ENCODE measurements at places on chromosomes 5 and 9.

DNA sequence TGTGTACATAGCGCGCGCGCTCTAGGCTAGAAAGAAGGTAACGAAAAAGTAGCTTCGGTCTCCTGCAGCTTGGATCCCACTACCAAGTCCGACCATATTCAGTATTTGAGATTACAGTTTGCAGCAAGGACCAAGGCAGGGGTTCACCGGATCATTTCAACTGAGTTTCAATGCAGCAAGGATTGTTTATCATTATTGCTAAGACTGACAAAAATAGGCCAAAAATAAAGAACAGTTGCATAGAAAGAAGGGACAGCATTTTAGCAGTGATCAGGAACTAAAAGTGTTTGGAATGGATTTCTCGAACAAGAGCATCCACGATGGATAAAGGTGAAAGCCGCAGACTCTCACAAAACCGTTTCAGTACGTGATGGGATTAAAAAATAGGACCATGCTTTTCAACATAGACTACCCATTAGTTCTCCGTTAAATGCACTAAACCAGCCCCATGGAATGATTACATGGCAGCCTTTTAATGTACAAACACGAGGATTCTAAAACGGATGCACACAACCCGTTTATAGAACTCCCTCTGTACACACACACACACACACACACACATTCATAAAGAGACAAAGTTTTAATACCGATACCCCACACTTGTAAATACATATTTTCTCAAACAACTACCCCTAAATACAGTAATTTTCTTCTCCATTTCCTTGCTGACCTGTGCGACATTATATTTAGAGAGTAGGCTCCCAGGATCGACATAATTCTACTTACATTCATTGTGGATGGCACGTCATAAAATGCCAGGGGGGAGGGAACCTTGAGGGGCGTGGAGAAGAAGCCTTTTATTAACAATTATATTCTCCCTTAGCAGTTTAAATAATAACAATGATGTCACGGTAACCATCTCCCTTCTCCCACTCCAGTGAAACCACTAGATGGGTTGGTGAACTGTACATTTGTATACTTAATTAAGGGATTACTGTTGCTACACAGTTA is 197.1 kb downstream of the MEF2C start:
- no peak for DNase-seq

DNA sequence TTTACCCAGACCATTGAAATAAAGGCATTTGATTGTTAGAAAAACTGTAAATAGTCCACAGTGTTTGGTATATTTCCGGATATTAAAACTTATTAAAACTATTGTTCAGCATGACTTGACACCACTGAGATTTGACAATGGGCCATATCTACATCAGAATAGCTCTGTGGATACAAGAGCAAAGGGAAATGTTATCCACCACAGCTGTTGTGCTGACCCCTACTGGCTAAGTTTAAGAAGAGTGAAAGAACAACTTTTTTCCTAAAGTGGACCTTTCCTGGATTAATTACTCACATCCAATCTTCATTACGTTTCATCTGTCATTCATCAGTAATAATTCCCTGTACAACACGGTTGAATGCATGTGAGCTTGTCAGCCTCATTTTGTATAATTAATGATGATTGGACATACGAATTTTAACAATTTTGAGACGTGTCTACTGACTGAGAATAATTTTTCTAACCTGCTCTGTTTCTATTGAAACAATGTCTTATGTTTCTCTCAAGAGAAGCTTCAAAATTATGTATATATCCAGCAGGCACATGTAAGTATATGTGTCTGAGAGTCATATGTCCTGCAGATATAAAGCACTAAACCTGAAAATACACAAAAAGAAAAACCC is 1952.6 kb downstream of the MAT2B start:
- DNase-seq: peak; percentile 21

GRCh38 chr5:31153521-31153920 is 40.0 kb upstream of the CDH6 start:
- DNase-seq: no peak

- DNase-seq: no peak
Measured at GRCh38 chr5:34854459-34855174, 15.7 kb downstream of the TTC23L start.

GRCh38 chr5:170743876-170744212 is 39.7 kb upstream of the GABRP start:
- no peak for DNase-seq

GRCh38 chr5:131198625-131199024 is 27.9 kb downstream of the LYRM7 start:
- DNase-seq: no peak

DNA sequence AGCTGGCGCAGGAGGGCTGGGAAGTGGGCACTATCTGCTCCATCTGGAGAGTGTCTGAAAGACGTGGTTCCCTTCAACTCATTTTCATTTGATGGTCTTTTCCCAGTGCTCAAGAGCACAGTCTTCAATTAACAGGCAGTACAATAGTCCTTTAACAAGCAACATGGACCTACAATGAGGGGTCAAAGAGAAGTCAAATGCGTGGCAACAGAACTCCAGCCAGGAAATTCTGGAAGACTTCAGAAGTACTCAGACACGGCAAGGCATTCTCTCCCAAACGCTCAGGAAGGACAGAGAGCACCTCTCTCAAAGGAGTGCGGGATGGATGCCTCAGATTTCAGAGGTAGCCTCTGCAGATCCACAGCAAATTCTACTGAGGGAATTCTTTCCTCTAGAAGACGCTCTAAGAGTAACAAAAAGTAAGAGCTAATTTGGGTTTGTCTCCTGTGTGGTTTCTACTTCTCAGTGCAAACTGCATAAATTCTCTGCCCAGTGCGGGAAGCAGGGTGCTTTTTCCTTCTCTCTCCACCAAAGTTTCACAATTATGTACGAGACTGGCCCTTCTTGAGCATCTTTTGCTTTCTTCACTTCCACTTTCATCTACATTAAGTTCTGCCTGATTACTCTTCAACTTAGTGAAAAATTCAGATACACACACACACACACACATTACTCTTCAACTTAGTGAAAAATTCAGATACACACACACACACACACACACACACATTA is 56.4 kb downstream of the LHFPL2 start:
- DNase-seq: no peak

GRCh38 chr5:7367780-7368179 is 28.2 kb upstream of the ADCY2 start:
- no peak for DNase-seq

DNA sequence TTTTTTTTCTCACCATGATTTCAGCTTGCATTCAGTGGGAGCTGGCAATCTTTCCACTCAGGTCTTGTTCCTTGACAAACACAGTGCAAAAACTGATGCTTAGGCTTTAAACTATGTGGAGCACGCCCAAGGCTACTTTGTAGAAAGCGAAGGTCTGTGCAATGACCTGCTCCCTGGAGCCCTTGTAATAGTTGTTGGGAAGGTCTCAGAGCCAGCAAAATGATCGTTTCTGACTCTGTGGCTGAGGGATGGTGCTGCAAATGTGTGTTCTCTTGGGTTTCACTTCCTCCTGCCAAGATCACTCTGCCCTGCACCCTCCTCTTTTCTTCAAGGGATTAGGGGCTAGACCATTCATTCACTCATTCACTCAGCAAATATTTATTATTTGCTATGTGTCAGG is 249.7 kb upstream of the MAP3K1 start:
- no peak for DNase-seq

DNA sequence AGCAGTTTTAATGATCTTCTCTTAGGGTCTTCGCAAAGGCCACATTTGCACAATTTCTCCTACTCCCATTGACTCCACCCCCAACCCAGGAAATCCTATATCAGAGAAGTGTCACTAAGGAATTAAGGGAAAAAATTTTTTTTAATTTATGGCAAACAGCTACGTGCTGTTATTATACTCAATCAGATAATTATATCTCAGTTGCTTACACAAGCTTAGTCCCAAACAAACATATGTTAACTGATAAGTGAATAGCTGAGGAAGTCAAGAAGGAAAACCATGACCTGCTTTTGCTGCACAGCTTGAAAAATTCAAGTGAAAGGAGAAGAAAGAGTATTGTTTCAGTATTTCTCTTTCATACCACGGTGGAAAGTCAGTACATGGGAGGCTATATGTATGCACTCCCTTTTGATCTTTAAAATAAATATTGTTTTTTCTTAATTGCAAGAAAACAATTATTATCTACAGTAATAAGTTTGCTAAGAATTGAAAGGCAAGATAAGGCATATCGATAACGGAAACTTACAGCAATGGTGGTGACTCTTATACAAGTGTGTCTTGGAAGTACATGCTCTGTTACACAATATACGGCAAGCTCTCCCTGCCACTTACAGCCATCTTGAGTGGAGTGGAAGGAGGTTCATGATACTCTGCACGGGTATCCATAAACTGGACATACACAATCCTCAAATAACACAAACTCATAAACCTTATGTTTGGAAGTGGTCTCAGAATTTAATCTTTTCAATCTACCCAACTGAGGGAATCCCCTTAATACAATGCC is 167.9 kb upstream of the FREM1 start:
- no peak for DNase-seq
